ENCODE measurements at places on chromosomes 4 and X. TPM values are rescaled to one million over a fixed set of nuclear protein-coding genes. Genes with fewer than 3 reads are reported as not detected.

DNA sequence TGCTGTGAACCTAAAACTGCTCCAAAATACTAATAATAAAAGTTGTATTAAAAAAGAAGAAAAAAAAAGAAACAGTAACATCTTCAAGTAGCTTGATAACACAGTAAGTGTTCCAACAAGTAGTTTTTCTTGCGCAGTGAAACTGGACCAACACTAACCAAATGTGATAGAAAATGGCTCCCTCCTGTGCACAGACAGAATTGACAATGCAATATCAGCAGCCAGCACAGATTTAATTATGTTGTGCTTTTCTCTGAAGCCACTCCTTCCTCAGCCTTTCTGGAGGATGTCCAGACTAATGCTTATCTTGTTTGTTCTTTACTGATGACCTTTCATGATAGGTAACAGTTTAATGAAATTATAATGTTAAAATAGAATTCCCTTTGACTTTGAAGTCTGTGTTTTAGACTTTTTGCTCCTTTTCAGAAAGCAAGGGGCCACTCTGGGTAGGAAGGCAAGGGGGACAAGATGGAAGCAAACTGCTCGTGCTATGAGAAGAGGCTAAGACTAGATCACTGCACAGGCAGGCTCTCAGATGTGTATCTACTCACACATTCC is 147.1 kb upstream of the RPL34 start:
- no peak for DNase-seq

GRCh38 chr4:42649870-42650269 is 7.0 kb downstream of the ATP8A1 start:
- DNase-seq, result no peak

DNA sequence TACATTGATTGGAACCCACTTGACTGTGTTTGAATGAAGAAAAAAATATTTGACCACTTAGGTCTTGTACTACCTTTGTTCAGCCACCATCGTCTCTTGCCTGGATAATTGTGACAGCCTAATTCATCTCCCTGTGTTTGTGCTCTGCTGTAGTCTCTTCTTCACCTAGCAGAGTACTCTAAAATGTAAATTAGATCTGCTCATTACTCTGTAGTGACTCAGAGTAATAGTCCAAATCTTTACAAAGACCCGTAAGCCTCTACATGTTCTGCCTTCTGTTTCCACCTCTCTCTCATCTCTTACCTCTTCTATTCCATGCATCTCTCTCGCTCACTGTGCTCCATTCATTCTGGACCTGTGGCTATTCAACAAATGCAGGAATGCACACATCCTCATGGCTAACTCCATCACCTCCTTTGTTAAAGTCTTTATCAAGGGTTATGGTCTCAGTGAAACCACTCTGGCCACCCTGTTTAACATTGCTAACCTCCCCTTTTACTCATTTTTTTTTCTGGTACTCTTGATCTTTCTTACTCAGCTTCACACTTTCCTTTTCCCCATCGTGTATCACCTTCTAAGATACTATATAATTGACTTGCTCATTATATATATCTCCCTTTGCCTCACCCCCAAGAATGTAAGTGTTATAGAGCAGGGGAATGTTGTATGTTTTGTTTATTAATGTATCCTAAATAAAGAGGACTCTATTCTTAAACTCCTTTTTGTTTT is 98.4 kb downstream of the STIM2 start:
- no peak for DNase-seq

Gene PLAC8
- polyA plus RNA-seq, result 1.7 TPM

Gene SLC10A4
- polyA plus RNA-seq, result 5.0 TPM

Gene KIT
- polyA plus RNA-seq, result not detected

Gene CTSO
- 0.81 TPM for polyA plus RNA-seq
